ENCODE measurements at places on chromosomes 11 and 22. TPM values are rescaled to one million over a fixed set of nuclear protein-coding genes. Genes with fewer than 3 reads are reported as not detected.

The SUSD2 gene
- polyA plus RNA-seq, result 2.7 TPM

- no peak for DNase-seq
Observed at GRCh38 chr11:108838102-108838791, 173.4 kb downstream of the DDX10 start.

DNA sequence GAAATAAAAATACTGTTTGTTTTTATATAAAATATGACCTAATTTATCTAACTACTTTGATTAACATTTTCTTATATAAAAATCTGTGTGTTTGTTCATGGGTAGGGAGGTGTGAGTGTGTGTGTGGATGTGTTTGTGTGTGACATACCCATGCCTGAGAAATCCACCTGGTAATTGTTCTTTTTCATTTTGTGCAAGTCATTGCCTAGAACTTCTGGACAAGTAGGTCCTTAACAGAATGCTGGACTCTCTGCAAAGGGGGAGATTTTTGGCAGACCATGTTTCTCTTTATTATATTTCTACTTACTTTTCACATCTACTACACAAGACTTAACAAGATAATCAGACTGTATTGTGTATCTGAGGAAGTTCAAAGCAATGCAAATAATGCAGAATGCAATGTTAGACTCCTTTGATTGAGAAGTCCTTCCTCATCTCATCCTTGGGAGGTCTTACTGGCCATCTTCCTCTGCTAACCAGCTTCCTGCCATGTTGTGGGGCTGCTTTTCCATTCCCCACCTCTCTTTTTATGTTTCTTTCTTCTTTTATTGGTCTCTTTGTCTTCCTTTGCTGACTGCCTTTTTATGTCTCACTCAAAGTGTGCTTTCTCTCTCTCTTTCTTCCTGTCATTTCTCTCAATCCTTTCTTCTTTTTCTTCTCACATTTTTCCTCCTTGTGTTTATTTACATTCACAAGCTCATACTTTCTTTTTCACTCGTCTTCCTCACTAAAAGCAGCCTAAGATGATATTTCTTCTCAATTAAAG, 1017.0 kb upstream of the CNTN5 start:
- no peak for DNase-seq

DNA sequence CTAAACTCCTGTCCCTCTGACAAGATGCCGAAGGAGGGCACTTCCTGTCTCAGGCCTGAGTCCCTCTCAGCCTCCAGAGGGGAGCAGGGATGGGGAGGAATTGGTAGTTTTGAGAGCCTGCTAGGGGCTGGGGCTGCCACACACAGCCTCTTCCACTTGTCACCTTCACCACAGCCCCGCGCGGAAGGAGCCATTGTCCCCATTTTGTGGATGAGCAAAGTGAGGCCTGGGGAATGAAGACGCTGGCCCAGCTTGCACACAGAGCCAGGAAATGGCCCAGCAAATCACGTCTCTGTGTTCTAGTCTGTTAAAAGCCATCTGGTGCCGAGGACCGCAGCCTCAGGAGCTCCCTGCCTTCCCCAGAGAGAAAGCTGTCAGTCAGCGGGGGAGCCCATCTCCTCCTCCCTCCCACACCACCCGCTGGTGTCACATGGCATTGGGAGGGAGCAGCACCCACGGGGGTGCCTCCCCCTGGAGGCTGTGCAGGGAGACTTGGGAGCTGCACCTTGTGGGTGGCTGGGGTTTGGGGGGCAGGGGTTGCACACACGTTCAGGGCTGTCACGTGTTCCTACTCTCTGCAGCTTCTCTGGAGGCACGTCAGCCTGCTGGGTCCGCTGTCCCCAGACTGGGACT, 34.6 kb downstream of the RASD2 start:
- DNase-seq, result no peak

- DNase-seq, result peak; percentile 61
Observed at GRCh38 chr22:27576815-27577573, 224.6 kb downstream of the MN1 start.

GRCh38 chr11:62882431-62882749, 1.7 kb downstream of the SLC3A2 start:
- no peak for DNase-seq

The TUBA8 gene
- polyA plus RNA-seq, result 14.4 TPM

- no peak for DNase-seq
Observed at GRCh38 chr22:34904486-34904885, 161.5 kb upstream of the ISX start.

The HMOX1 gene
- polyA plus RNA-seq, result 11.0 TPM

DNA sequence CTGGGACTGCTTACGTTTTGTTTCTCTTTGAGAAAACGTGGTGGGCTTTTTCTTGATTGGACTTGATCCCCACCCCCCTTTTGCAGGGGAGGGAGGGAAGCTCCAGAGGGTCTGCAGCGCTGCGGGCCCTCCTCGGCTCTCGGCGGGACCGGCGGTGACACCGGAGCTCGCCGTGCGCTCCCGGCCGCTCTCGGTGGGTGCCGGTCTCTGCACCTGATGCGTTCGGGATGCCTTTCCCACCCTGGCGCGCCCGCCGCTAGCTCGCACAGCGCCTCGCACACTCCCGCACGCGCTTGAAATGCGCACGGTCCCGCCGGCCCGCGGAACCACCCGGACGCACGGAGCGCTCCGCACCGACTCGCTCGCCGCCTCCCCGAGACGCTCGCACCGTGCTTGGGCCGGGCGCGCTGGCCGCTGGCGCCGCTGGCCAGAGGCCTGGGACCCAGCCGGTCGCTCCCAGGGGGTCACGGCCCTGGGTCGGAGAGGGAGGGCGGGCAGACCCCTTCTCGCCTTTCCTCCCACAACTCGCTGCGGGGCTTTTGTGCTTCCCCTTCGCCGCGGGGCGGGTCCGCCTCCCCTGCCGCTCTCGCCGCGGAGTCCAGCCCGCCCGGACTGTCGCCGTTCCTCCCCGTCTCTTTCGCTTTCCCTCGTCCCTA, 1.0 kb downstream of the ZBTB16 start:
- DNase-seq, result peak; percentile 58

The SYT7 gene
- 24.6 TPM for polyA plus RNA-seq

The TTC12 gene
- 4.9 TPM for polyA plus RNA-seq

The C11orf65 gene
- polyA plus RNA-seq, result 1.4 TPM

GRCh38 chr11:59417023-59417422, 9.2 kb downstream of the OR5A2 start:
- no peak for DNase-seq
